ENCODE measurements at places on chromosomes 2 and 18.
A peak's percentile ranks its signal among the peaks of the same experiment; 100 is the strongest.

DNA sequence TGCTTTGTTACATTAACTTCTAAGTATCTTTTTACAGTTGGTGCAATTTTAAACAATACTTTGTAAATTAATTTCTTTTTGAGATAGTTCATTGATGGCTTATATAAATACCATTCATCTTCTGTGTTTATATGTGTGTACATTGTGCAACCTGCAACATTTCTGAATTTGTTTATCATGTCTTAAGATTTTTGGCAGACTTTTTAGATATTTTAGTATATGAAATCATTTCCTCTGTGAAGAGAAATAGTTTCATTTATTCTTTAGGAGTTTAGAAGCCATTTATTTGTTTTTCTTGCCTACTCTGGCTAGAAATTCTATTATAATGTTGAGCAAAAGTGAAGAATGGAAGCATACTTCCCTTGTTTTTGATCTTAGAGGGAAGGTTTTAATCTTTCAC lies 337.8 kb upstream of the DSEL start:
- DNase-seq: no peak

GRCh38 chr2:239990966-239991365 lies 34.2 kb downstream of the NDUFA10 start:
- DNase-seq: no peak

DNA sequence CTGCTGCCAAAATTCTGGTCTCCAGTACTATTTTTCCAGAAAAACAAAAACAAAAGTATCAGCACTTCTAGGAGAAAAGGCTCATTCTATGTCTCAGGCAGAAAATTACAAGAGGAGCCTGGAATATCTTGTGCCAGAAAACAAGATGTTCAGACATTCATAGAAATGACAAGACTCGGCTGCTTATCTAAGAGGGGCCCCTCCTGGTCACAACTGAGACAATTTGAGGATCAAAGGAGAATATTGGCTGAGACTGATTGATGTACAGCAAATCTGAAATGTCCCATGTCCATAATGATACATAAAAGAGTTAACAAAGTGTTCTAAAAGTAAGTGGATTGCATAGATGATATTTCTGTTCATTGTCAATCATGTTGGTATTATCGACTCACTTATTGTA lies 2.4 kb upstream of the RPS7 start:
- DNase-seq: no peak

DNA sequence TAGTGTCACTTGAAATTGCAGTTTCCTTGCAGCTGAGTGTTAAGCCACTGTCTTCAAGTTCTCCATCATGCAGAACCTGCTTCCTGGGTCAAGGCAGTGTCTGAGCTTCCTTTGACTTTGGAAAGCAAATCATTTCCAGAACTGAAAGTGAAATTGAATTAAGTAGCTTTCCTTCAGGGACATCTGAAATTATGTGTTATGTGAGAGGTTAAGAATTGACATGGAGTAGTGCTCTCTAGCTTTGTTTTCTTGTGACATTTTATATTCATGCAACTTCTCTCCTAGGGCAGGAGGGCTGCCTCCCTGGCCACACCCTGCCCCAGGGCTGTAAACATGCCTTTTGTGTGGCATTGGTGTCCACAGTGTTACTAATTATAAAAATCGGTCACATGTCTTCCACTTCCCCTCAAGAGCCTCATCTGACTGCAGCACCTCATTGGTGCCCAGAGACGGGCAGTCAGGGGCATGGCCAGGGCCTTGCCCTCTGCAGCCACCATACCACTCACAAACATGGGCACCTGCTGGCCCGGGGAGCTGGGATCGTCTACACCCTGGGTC lies 14.4 kb downstream of the RAB12 start:
- DNase-seq: no peak

DNA sequence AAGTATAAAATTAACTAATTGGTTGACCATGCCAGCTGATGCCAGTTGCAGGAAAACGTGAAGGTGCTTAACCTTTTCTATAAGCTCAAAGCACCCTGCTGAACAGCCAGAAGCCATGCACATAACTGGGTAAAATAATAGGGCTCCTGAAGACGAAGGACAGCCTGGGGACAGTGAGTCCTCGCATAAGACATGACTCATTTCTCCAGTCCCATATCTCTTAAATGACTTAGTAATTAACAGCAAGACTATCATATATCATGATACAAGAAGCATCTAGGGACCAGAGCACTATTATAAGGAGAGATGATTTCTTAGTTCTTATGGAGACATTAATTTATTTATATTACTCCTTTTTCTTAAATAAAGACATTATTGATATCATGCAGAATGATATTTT lies 100.5 kb upstream of the DOK6 start:
- DNase-seq: no peak

DNA sequence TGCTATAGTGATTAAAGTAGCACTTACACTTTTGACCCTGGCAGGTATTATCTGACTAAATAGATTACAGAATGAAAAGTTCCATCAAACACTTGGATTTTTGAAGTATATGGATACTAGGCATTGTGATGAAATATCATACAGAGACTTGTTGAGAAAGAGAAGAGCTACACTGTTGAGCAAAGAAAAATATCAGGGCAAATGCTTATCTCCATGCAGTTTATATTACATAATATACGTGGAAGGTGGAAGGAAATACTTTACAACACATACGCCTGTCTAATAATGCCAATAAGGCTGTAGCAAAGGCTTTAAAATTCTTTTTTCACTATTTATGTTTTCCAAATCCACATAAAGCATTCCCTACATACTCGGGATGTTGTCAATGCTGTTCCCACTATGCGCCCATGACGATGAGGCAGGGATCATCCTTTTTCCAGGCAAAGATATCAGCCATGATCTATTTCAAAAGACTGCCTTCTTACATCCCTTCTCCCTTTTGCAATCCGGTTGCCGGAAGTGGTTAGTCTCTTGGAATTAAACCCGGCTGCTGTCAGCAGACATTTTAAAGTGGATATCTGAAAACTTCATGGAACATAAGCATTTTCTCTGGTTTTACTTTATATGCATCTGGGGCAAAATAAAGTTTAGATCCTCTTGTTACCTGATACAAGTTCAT lies 92.6 kb upstream of the ITGA4 start:
- DNase-seq: peak; percentile 12

- no peak for DNase-seq
Measured at GRCh38 chr2:172098287-172098649, 4.4 kb downstream of the DLX2 start.

DNA sequence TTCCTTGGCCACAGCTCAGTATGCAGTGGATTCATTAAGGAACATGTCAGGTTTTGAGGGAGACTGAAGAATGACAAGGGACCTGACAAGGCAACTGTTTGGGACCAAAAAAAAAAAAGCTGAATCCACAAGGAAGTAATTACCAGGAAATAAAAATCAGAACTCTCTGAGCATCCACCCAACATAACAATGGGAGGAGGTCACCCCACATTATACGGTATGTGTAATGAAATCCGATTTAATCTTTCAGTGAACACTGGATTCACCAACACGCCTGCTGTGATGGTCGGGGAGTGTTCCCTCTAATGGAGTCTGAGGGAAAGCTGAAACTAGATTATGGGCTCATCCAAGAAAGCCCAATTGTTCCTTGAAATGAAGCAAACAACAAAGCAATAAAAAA lies 329.3 kb downstream of the ETAA1 start:
- no peak for DNase-seq

GRCh38 chr2:227509824-227510619 lies 38.1 kb downstream of the AGFG1 start:
- DNase-seq: no peak

DNA sequence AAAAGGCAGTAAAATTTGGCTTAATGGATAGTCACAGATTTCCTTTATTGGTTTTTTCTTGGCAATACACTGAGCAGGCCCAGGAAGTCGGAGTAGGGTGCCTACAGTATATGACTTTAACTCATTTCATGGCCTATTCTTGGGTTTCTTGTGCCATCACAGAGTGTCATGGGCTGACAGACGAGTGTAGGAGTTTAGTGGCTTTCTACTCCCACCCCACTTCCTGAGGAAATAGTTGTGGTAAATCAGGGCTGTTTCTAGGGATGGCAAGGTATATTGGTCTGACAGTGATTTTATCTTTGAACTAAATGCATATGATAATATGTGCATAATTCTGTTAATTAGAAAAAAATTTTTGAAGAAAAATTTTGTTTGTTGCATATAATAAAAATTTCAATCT lies 100.1 kb downstream of the PLCL1 start:
- no peak for DNase-seq

- no peak for DNase-seq
Measured at GRCh38 chr2:219675221-219675620, 47.8 kb downstream of the SLC4A3 start.

- no peak for DNase-seq
Measured at GRCh38 chr2:6896930-6897759, 19.6 kb downstream of the RSAD2 start.

DNA sequence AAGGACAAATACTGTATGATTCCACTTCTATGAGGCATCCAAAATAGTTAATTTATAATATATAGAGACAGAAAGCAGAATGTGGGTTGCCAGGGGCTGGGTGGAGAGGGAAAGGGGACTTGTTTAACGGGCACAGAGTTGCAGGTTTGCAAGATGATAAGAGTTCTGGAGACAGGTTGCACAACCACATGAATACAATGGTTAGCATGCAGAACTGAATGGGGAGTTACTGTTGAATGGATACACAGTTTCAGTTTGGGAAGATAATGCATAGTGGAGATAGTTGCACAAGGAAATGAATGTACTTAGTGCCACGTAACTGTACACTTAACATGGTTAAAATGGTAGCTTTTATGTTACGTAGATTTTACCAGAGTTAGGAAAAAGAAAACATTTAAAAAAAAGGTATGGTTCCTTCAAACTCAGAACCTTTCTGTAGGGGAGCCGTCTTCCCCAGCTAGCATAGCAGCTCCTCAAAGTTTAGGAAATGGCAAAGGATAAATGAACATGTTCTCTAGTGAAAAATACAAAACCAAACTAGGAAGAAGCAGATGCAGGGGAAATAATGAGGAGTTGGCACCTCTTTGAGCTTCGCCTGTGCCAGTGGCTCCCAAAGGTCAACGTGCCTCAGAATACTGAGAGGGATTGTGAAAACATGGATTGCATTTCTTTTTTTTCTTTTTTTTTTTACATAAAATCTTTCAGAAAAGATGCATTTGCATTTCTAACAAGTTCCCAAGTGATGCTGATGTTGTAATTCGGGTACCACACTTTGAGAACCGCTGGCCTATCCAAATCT lies 95.2 kb downstream of the ZCCHC2 start:
- DNase-seq: no peak

GRCh38 chr2:159035790-159036411 lies 67.5 kb downstream of the TANC1 start:
- no peak for DNase-seq

GRCh38 chr18:62345909-62346308 lies 20.8 kb downstream of the TNFRSF11A start:
- DNase-seq: no peak

DNA sequence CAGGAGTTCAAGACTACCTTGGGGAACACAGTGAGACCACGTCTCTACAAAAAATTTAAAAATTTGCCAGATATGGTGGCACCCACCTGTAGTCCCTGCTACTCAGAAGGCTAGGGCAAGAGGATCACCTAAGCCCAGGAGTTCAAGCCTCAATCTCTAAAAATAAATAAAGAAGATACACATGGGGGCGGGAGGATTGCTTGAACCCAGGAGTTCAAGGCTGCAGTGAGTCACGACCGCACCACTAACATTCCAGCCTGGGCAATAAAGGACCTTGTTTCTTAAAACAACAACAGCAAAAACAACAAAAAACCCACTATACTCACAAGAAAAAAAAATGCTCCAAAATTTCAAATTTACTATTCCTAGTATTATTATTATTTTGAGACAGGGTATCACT lies 10.0 kb upstream of the ICA1L start:
- no peak for DNase-seq

DNA sequence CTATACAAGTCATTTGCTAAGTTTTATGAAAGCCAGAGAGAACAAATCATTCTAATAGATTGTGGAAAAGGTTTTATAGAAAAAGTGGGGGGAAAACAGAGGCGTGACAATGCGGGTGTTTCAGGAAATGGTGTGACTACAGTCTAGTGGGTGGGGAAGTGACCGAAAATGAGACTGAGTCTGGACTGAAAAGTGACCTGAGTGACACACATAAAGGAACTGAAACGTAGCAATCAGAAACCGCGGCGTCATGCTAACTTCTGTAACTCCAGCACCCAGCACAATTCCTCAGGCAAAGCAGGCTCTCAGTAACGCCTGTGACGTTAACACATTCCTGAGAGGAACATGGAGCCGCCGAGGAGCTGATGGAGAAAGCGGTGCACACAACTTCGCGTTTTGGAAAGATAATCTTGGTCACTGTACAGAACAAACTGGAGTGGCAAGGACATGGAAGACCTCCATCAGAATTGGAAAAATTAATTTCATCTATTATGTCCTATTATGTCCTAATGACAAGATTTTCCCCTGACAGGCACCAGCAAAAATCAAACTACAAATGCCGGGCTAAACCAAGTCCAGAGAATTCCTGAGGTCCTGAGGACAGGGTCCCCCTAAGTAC lies 1.4 kb upstream of the CD226 start:
- no peak for DNase-seq

GRCh38 chr2:74186038-74186437 lies 7.4 kb upstream of the MOB1A start:
- DNase-seq: no peak

DNA sequence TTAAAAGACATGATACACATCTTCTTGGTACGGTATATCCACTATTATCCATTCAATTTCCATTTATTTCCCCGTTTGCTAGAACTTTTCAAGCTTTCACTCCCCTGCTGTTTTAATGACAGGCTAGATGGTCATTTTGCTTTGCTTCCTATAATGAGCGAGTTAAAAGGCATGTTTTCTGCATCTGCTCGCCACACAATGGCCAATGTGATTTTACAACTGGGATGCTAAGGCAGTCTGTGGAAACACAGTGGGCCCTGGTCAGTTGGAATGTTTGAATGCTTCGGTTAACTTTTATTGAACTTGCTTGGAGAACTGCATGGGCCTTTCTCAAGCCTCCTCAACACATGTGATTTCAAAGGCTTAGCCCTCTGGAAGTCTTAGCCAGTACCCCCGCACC lies 48.4 kb upstream of the TNP1 start:
- no peak for DNase-seq

DNA sequence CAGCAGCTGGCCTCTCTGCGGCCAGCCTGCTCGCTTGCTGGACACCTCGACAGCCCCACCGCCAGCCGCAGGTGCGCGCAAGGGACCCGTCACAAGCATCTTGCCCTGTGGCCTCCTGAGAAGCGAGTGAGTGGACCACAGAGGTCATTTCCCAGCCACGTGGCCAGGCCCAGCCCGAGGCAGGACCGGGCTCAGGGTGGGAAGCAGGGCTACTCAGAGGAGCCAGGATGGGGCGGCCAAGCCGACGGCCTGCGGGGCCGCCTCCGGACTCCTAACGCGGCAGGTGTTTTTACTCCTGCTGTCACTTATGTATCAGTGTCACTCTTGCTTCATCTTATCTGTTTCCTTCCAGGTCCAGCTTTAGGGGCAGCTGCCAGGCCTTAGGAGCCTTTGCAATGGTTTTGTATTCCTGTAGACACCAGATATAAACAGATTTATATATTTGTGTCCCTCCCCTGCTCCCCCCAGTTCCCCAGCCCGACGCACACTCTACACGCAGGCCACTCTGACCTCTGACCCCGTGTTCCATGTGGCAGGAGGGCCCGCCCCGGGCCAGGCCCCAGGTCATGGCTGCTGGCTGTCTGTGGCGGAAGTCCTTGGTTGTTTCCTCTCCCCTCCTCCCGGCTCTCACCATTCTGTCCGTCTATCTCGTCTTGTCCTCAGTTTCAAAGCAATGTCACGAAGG lies 236.4 kb downstream of the ATAD2B start:
- DNase-seq: no peak
